Stimulated activated naive B cell treated with anti-CD40 and anti-IgM and Interleukin-4, amounts not matched to agents 10 μg/mL and 1 μg/mL and 100 μg/mL, for 72 hours (primary cell): ENCODE measurements at places on chromosomes 11 and 22.

DNA sequence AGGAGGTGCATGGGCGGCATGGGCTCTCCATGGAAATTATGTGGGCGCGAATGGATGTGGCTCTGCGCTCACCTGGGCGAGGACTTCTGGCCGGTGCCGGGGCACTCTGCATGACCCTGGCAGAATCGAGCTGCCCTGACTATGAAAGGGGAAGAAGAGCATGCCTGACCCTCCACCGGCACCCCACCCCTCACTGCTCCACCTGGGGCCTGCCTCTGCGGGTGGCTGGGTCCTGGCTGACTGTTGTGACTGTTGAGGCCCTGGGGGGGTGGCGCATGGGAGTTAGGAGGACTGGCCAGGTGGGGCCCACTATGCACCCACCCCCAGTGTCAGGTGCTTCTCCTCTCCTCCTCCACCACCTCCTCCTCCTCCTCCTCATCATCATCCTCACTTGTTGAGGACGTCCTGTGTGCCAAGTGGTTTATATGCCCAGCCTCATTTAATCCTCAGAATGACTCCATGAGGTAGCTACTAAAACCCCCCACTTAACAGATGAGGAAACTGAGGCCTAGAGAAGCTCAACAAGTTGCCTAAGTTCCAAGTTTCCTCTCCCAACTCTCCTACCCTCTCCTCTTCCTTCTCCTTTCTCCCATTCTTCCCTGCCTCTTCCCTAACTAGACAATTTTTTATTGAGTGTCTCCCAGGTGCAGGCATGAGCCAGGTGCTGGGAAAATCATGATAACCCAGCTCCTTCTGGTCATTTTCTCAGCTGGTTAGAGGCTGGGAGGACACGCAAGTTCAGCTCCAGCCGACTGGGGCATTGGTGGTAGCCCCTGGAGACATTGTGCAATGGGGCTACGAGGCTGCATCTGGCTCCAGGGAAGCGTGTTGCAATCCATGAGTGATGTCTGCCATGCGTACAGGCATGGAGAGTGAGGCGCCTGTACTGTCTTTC is 2.3 kb downstream of the MYEOV start:
- peak overlapping the region; percentile 97 for H3K27ac ChIP-seq
- peaks cover 2% of the 10 kb centered on the region for H3K36me3 ChIP-seq
- H3K27me3 ChIP-seq = no peaks in the 10 kb centered on the region

DNA sequence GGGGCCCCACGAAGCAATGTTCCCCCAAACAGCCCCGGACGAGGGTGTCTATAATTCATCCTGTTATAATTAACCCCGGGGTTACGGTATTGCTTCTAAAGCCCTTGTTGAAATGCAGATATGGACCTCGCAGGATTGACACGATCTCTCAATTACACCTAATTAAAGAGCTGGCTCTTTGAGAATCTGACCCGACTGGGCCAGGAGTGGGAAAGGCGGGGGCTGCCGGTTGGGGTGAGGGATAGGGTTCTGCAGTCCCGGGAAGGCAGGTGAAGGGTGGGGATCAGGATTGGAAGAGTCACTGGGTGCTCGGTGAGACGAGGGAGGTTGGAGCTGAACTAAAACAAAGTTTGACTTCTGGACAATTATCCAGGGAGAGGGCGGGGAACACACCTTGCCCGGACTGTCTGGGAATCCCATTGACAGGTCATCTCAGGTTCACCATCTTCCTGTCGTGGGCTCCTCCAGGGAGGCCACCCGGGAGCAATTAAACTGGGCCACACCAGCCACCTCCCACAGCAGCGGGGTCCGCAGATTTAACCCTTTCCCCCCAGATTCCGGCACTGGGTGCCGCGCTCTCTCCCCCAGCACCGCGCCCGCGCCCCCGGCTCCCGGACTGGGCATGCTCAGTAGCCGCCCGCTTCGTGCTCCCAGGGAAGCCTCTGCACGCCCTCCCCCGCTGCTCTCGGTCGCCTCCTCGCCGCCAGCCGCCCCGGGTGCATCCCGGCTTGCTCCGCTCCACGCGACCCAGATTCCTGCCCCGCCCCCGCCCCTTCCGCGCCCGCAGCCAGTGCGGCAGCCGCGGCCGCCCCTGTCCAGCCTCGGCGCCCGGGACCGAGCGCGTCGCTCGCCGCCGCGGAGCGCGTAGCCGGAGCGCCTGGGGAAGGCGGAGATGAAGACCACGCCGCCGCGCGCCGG is at the start of gene ELMOD1:
Gene ELMOD1 (plus strand): TSS at position 688 of the 918 bp plus-strand sequence. CDS start 27,043 bp downstream, outside the sequence.
- H3K27me3 ChIP-seq = peaks cover 71% of the 10 kb centered on the region
- no peak for DNase-seq
- no peaks in the 10 kb centered on the region for H3K36me3 ChIP-seq
- H3K4me1 ChIP-seq = peaks cover 14% of the 10 kb centered on the region

- peaks cover 18% of the 10 kb centered on the region for H3K36me3 ChIP-seq
- H3K27ac ChIP-seq = peak overlapping the region; percentile 88
- no peak for DNase-seq
- H3K4me3 ChIP-seq = peak overlapping the region; percentile 74
Measured at GRCh38 chr11:20156280-20156875, 3.9 kb downstream of the DBX1 start.

DNA sequence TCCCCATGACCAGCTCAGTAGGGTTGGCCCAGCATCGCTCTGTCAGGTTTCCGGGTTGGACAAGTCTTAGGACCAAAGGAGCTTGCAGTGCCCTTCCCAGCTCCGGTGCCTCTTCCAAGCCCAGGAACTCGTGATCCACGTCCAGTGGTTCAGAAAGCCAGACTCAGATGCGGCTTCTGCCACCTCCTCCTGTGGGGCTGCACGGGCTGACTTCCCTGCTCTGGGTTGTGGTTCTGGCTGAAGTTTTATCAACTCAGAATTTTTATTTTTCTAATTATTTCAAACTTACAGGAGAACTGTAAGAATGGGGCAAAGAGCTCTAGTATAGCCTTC is 85.0 kb downstream of the BCR start:
- peaks cover 21% of the 10 kb centered on the region for H3K4me1 ChIP-seq
- peaks cover 32% of the 10 kb centered on the region for H3K36me3 ChIP-seq
- no peaks in the 10 kb centered on the region for H3K27me3 ChIP-seq
- no peak for DNase-seq

DNA sequence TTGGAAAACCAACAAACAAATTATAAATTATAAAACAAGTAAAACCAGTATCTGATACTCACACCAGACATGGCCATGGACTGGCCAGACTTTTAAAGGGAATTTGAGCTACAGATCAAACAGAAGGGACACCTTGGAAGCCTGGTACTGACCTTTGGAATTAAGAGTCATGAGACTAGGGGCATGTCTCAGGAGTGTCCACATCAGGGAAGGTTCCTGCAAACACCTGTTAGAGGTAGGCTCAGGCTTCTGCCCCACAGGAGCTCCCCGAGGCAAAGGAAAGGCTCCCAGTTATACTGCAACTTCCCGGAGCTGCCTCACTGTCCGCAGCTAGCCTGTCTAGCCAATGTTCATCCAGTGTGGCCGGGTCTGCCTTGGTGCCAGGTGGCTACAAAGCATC is 290.1 kb downstream of the BUD13 start:
- no peak overlapping the region for H3K4me3 ChIP-seq
- H3K27me3 ChIP-seq = peaks cover 15% of the 10 kb centered on the region

DNA sequence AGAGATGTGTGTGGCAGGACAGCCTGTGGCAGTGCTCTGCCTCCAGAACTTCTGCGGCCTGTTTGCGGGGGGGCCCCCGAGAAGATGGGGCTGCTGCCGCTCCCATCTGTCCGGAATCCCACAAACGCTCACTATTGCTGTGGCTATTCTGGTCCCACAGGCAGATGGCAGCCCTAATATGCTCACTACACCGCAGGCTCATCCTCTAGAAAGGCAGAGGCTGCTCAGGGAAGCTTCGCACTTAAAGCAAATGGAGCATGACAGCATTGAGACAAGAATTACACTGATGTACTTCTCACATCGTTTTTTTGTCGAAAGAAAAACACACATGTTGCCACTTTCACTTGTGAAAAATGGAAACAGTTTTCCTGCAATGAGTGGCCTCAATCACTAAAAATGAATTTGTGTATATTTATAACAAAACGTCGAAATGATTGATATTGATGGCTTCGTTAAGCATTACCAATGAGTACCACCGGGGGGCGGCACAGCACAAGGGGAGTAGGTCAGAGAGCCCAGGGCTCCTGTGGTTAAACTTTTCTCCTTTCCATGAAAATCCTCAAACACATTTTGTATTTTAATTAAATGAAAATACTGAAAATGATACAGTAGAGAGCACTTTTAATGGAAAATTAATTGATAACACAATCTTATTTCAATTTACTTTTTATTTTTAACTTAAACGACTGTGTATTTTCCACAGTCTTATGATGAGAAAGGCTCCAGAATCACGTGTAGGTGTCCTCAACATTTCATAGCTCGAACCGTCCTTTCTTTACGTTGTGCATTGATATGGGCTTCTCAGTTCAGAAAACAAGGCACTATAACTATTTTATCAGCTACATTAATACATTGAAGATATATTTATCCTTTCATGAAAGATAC is 69.1 kb downstream of the CTTN start:
- no peak for DNase-seq
- H3K4me3 ChIP-seq = no peak overlapping the region
- H3K4me1 ChIP-seq = peaks cover 24% of the 10 kb centered on the region
- no peak overlapping the region for H3K27ac ChIP-seq
- peaks cover 52% of the 10 kb centered on the region for H3K27me3 ChIP-seq

DNA sequence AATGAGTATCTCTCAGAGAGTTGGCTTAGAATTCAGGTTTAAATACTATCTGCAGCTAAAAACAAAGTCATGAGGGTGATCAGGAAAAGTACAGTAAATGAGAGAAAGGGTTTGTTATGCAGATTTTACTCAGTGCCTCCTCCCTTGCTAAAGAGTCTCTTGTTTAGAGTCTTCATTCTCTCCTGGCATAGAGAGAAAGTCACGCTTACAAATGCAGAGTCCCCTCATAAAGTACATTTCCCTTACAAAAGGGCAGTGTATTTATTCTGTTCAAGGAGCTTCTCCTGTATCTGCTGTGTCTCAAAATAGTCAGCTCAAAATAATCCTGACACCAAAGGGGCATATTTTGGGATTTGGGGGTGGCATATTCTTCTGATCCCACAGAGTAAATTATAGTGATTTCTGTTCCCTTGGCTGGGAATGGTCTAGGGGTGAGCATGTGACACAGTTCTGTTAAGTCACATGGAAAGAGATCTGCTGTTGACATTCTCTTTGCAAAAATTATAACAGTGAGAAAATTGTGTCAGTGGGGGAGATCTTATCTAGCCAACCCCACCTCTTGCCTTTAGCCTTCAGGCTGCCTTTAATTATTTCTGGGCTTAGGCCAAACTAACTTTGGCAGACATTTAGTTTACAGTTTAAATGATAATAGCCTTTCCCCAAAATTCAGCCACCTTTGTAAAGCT is 102.9 kb downstream of the MTNR1B start:
- H3K4me3 ChIP-seq = no peak overlapping the region
- H3K36me3 ChIP-seq = no peaks in the 10 kb centered on the region
- DNase-seq = no peak
- H3K4me1 ChIP-seq = no peaks in the 10 kb centered on the region

DNA sequence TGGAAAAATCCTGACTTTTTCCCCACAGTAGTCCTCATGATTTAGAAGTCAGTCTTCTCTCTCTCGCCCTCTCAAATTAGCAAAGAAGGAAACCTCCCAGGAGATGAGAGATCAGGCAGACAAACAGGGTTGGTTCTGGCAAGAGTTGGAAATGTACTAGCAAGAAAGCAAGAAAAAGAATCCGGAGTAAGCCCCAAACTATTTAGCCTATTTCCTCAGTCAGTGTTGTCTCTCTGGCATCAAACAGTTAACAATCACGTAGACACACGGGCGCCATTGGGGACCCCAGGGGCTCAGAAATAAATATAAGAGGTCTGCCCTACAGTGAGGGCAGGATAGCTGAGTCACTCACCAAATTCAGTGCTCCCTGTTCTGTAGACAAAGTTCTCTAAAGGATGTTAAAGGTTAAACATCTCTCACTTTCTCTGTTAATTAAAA is 4.7 kb downstream of the C11orf52 start:
- DNase-seq = no peak
- no peaks in the 10 kb centered on the region for H3K36me3 ChIP-seq

GRCh38 chr11:8382436-8383053 is 118.9 kb upstream of the LMO1 start:
- H3K36me3 ChIP-seq = no peaks in the 10 kb centered on the region
- H3K27ac ChIP-seq = no peak overlapping the region
- H3K4me3 ChIP-seq = no peak overlapping the region
- DNase-seq = no peak

- no peaks in the 10 kb centered on the region for H3K36me3 ChIP-seq
- H3K27me3 ChIP-seq = no peaks in the 10 kb centered on the region
- H3K27ac ChIP-seq = no peak overlapping the region
- H3K4me1 ChIP-seq = peaks cover 9% of the 10 kb centered on the region
Measured at GRCh38 chr22:40654522-40655167, 18.1 kb upstream of the MRTFA start.

DNA sequence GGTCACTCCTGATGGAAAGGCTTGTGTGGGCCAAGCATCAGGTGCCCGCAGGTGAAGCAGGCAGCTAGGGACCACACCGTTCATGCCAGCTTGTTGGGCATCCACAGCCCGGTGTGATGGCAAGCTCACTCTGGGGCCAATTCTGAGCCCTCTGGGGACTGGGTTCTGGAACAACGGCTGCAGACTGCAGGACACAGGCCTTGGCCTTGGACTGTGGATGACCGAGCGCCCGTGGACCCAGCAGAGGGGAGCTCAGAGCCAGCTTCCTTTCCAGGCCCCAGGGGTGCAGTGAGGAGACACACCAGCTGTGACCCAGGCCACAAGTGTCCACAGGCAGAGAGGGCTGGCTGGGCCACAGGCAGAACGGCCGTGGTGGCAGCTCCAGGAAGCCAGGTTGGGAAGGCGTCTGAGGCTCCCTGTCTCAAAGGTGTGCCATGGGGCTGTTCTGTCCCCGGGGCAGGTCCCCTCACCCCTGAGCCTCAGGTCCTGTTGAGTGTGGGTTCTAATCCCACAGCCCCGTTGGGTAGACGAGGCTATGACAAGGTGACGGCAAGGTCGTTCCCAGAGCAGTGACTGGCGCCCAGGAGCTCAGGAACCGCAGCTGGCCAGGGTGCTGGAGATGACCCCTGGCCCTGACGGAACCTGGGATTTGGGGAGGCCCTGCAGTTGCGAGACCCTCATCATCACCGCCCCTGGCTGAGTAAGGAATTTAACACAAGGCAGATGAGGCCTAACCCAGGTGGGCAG is 1079.4 kb downstream of the BRD1 start:
- H3K4me3 ChIP-seq = no peak overlapping the region
- DNase-seq = no peak
- H3K27ac ChIP-seq = peak overlapping the region; percentile 42
- H3K36me3 ChIP-seq = no peaks in the 10 kb centered on the region
- no peaks in the 10 kb centered on the region for H3K27me3 ChIP-seq

- no peaks in the 10 kb centered on the region for H3K4me1 ChIP-seq
- H3K27me3 ChIP-seq = peaks cover 5% of the 10 kb centered on the region
- no peaks in the 10 kb centered on the region for H3K36me3 ChIP-seq
Measured at GRCh38 chr11:92347454-92347853, 122.8 kb downstream of the FAT3 start.

- peaks cover 25% of the 10 kb centered on the region for H3K36me3 ChIP-seq
- peak overlapping the region; percentile 85 for H3K27ac ChIP-seq
- no peaks in the 10 kb centered on the region for H3K27me3 ChIP-seq
- H3K4me3 ChIP-seq = peak overlapping the region; percentile 82
- peaks cover 63% of the 10 kb centered on the region for H3K4me1 ChIP-seq
Measured at GRCh38 chr22:31637891-31638618, 24.0 kb downstream of the PISD start.

GRCh38 chr11:19890308-19890707 is 177.7 kb downstream of the NAV2 start:
- H3K36me3 ChIP-seq = no peaks in the 10 kb centered on the region
- no peaks in the 10 kb centered on the region for H3K4me1 ChIP-seq
- no peak overlapping the region for H3K27ac ChIP-seq
- H3K4me3 ChIP-seq = no peak overlapping the region
- no peak for DNase-seq
